ENCODE measurements at places on chromosomes 5 and 9.

DNA sequence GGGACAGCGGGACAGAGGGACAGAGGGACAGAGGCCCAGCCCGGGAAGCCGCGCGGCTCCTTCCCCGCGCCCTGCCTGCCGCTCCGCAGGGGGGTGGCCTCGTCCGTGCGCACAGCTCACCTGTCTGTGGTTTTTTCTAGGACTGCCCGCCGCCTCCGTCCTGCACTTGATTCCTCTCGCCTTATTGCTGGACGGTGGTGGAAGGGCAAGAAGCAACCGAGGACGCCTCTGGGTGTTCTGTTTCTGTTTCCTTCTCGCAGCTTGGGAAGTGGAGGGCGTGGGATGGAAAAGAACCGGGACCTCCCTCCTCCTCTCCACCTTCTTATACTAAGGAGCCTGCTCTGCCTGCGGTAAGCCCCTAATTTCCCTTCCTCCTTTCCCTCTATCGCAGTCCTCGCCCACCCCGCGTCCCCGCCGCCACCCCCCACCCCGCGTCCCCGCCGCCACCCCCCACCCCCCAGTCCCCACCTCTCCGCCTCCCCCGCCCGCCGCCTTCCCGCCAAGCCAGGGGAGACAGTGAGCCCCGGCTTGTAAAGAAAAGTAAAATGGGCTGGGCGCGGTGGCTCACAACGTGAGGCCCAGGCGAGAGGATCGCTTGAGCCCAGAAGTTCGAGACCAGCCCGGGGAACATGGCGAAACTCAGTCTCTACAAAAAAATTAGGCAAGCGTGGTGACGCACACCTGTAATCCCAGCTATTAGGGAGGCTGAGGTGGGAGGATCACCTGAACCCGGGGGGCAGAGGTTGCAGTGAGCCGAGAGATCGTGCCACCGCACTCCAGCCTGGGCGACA is 9.6 kb upstream of the FLT4 start:
- DNase-seq: no peak

- DNase-seq: no peak
Measured at GRCh38 chr5:85538362-85538761, 1079.4 kb upstream of the COX7C start.

DNA sequence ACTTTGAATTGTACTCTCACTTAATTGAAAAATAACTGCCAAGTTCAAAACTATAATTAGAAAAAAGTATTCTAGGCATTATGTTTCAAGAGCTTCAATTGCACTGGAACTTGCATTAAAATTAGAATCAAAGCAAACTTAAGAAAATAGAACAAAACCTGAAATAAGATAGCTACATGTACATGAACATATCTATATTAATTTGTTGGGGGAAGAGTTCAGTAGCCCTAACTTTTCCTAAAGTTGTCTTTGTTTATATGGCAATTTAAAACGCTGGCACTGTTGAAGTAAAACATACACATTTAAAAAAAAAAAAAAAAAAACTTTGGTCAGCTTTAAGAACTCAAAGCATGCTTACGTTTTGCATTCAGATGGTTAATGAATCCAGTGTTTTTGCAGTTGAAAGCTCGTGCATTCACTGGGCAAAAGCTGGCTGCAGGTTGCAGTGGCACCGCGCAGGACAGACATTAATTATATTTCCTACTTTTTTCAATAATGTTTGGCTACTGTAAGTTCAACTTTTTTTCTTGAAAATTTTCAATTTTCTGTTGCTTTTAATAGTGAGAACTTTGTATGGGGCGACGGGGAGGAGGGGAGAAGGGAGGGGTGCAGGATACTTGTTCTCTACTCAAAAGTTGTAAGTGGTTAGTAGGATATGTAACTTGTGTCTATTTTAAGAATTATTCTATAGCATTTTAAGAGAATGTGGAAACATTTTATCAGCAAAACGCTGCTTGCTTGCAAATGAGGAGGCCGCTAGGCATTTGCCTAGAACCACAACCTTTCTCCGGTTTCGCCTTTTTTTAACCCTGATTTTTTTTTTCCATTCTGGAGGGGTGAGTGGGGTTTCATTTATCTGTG is 3.9 kb downstream of the NR2F1 start:
- no peak for DNase-seq

GRCh38 chr5:34847056-34847455 is 8.1 kb downstream of the TTC23L start:
- no peak for DNase-seq

DNA sequence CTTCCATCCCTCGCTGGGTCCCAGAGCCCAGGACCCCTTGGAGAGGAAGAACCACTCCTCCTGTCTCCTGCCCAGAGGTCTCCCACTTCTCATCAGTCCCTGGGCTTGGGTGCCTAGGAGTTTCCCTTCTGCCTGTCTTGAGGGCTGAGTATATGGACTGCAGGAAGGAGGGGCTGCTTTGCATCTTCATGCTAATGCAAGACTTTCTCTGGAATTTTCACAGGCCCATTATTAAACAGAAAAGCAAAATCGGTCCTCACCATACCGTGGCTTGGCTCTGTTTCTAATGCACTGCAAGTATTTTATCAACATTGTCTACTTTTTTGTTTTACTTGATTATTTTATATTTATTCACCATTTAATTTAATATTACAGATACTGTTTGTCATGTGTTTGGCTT is 34.5 kb downstream of the TRIO start:
- no peak for DNase-seq

DNA sequence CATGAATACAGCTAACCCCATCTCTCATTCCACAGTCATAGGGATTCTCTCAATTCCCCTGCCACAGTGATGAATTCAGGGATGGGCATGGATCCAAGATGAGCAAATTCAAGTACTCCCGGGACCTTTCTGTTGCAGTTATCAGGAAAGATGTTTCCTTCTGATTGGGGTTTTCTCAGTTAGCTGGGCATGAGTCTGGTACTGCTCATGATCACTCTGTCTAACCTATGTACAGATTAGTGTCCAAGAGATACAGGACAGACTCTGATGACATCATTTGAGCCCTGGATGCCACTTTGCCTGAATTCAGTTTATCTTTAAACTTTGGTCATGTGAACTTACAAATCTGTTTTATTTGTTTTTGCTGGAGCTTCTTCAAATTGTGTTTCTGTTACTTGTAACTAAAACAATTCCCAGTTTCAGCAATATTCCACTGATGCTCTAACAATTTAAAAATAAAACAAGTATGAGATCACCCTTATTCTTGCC is 257.7 kb upstream of the KLF9 start:
- DNase-seq: no peak

- DNase-seq: no peak
Measured at GRCh38 chr5:41960481-41960880, 35.4 kb downstream of the FBXO4 start.

DNA sequence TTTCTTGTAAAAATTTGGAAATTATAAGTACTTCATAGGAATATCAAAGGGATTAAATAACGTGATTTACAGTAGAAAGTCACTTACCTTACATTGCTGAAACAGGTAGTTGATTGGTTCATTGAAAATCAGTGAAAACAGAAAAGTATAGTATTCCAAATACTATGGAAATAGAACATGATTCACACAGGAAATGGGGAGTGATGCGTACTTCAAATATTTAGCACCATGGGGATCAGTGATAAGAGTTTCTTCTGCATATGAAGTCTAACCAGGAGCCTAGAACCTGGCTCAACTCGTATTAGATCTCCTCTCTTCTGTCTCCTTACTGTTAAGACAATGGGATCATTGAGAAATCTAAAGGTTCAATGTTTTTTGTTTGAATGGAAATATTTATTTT is 133.3 kb downstream of the FAM174A start:
- DNase-seq: no peak

GRCh38 chr5:42429694-42430093 is 6.5 kb downstream of the GHR start:
- DNase-seq: no peak

DNA sequence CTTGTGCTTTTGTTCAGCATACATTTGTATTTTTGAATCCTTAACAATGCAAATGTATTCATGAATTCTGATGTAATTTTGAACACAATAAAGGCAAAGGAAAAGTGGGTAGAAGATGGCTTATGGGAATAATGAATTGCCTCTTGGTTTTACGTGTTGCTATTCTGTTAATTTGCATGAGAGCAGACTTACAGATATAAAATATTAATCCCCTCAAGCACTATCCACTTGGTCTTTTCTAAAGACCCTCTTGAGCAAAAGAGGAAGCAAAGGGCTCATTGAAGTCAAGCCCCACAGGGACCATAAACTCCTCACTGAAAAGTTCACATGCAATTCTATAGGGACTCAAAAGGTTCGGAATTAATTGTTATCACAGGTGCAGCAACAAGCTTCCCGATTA is 51.9 kb downstream of the OSTF1 start:
- DNase-seq: no peak

DNA sequence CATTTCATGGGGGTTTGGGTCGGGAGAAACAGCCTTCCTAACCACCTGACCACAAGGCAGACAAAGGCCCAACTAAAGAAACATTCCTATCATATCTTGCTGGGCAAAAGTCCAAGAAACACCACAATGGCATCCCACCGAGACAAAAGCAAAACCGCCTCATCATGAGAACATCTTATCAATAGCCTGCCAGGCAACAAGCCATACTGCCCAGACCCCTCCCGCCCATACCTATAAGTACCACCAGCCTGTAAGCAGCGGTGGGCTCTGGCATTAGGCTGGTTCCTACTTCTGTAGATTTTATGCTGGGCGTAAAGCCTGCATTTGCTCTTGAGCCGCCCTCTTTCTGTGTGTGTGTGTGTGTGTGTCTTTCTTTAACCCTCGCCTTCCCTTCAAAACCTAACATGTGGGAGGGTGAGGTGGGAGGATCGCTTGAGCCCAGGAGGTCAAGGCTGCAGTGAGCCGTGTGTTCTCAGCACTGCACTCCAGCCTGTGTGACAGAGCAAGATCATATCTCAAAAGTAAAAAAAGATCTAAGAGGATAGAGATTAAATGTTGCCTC is 56.9 kb downstream of the PDE6A start:
- peak; percentile 41 for DNase-seq

DNA sequence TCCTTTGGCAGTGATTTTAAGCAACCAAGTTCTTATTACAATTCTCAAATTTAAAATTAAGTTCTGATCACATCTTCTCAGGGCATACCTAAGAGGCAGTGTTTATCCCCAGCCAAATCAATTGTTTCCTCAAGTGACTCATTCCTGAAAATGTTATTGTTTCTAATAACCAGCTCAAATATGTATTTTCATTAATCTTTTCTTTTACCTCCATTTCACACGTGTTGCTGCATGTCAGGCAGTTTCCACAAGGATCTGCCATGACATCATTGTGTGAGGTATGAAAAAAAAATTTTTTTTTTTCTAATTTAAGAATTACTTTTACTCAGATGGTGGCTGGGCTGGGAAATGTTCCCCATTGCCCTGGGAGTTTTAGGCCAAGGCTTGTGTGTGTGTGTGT is 113.0 kb upstream of the NTRK2 start:
- DNase-seq: no peak

DNA sequence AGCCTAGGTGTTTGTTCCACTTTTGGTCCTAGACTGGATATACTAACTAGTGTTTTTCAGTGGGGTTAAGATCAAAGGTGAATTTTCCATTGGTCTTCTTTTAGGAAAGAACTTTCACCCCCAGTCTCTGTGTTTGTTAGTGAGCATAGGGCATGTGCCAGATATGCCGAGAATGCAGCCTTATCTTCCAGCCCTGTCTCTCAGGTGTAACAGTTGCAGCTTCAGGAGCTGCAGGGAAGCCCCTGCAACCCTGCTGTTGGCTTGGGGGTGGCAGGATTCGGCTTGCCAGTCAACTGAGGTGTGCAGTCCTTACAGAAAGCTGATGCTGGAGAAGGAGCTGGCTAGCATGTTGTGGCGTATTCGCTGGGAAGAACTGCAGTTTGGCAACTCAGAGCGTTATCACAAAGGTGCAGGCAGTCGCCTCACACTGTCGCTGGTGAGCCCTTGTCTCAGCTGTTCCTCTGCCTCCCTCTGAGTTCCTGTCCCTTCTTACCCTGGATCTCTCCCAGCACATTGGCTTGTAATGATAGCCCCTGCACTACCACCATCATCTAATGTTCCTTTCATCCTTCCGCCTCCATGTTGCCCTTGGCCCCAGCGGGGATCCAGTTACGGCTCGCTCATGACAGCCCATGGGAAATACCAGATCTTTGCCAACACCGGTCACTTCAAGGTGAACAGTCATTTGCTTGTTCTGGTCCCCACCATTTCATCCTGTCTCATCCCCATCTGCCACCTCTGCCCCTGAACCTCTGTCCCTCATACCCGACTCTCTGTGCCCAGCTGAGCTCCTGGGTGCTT is 10.1 kb downstream of the NPR2 start:
- DNase-seq: no peak

DNA sequence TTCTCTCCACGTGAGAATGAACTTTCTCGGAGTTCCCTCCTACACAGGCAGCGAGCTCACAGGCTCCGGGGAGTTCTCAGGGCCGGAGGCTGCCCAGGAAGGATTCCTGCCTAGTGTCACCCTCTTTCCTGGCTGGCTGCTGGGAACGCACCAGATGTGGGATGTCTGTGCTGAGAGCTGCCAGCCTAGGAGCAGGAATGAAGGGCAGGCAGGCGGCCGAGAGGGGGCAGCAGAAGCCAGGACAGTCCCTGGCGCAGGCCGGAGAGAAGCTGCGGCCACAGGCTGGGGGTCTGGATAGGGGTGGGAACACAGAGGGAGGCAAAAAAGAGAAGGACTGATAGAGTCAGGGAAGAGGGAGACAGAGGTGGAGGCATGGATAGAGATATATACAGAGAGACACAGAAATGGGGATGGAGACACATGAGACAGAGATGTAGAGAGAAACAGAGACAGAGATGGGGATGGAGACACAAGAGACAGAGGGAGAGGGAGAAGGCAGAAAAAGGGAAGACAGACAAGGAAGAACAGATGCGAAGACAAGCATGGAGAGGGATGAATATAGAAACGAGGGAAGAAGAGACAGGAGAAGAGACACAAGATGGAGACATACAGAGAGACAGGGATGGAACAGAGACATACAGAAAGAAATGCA is 25.3 kb upstream of the ENHO start:
- peak; percentile 81 for DNase-seq

GRCh38 chr5:100043475-100043874 is 491.7 kb upstream of the FAM174A start:
- DNase-seq: no peak

DNA sequence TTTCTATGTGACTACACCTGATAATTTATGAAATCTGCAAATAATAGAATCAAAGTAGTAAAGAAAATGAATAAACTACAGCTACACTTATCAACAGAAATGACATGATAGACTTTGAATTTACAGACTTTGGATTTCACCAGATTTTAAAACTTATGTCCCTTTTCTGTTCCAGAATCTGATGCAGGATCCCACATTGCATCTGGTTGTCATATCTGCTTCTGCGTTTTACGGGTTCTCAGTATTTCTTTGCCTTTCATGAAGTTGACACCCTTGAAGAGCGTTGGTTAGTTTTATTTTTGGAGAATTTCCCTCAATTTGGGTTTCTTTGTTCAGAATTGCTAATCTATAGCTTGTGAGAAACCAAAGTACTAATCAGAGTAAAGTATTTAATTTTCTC is 174.9 kb upstream of the ADCY2 start:
- DNase-seq: no peak

GRCh38 chr5:79561525-79561893 is 47.6 kb upstream of the HOMER1 start:
- no peak for DNase-seq

DNA sequence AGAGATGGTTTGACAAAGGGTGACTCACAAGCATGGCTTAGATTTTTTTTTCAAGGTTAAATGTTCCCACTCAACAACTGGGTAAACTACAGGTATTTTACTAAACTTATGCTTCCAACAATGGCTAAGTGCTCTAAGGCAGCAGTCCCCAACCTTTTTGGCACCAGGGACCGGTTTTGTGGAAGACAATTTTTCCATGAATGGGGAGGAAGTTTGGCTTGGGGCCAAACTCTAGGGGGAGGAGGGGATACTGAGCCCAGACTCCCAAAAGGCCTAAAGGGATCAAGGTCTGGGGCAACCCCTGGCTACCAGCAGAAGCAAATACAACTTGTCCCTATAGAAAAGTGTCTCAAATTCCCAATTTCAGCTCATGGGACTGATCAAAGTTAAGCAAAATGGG is 32.0 kb upstream of the HSD17B3 start:
- DNase-seq: peak; percentile 16
